ENCODE measurements at places on chromosomes 3 and 15. TPM values are rescaled to one million over a fixed set of nuclear protein-coding genes. Genes with fewer than 3 reads are reported as not detected.

- ATAC-seq = no peak
Measured at GRCh38 chr3:10527295-10528001, 22.1 kb upstream of the ATP2B2 start.

GRCh38 chr3:132637590-132637989 lies 22.0 kb downstream of the ACAD11 start:
- no peak for ATAC-seq

DNA sequence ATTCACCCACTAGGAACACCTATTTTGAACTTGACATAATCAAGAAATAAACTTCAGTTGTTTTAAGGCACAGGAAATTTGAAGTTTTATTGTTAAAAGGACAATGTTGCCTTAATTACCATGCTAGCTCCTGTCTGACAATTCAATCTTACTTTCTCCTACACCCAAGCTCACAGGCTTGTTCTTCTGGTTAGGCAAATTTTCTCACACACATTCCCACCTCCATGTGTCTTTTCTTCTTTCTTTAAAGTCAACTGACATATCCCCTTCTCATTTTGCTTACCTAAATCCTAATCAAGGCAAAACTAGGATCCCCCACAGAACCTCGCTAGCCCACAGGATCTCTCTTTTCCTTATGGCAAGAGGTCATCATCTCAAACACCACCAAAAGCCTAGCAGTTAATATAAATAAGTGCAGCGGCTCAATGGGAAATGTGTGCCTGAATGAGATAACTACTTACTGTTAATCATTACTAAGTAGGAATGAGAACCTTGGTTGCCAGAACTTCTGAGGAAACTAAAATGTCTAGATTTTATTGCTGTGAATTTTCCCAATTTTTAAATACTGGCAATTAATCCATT lies 189.3 kb downstream of the PLCH1 start:
- ATAC-seq = no peak

PRICKLE2 gene
- total RNA-seq = not detected

COX17 gene
- 65.4 TPM for total RNA-seq

PCSK6 gene
- 1.3 TPM for total RNA-seq

DNA sequence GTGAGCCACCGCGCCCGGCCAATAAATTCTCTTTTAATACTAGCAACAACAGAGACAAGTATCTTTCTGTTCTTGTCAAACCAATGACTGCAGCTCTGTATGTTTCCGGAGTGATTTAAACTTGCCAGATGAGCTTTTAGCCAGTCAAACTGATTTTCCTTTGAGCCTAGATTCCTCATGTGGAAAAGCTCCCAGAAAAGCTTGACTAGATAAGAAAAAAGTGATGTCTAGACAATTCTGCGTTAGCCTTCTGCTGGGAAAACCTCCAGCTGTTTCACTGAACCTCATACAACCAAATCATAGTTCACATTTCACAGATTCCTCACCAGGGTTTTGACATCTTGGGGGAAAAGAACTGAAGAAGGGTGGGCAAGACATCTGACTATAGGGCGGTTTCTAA lies 78.6 kb downstream of the MAGI1 start:
- ATAC-seq = no peak

DNA sequence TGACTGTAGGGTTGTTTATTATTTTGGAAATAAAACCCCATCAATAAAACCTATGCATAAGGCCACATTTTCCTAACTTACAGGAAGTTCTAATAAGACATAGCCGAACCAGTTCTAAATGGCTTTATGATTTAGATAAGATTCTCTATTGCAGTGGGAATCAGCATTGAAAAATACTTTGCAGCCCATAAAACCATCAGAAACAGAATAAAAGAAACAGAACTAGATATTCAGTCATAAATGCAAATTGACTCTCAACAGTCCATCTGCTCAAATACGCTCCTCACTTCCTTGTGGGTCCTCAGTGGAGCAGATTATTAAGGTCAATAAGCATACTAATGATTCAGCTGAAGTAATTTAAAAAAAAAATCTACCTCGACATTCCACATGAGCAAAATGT lies 8.8 kb downstream of the SATB1 start:
- ATAC-seq = no peak

DNA sequence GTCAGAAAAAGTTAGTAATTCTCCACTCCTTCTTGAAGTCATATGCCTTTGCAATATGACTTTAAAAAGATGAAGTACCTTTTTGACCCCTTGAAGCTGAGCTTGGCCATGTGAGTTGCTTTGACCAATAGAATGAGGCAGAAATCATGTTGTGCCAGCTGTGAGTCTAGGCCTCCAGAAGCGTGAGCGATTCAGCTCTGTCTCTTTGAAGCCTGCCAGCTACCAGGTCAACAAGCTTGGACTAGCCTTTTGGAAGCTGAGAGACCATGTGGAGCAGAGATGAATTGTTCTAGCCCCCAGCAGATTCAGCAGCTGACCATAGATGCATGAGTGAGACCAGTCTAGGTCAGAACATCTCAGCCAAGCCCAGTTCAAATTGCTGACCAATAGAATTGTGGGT lies 69.8 kb upstream of the EOMES start:
- ATAC-seq = no peak

- peak; percentile 61 for ATAC-seq
Measured at GRCh38 chr15:67080900-67081431, 15.6 kb downstream of the SMAD3 start.

PRTG gene
- not detected for total RNA-seq

- no peak for ATAC-seq
Measured at GRCh38 chr3:78937475-78937874, 830.3 kb downstream of the ROBO1 start.

- ATAC-seq = no peak
Measured at GRCh38 chr3:56754741-56755417, 46.9 kb downstream of the ARHGEF3 start.

CHRNA7 gene
- not detected for total RNA-seq

DNA sequence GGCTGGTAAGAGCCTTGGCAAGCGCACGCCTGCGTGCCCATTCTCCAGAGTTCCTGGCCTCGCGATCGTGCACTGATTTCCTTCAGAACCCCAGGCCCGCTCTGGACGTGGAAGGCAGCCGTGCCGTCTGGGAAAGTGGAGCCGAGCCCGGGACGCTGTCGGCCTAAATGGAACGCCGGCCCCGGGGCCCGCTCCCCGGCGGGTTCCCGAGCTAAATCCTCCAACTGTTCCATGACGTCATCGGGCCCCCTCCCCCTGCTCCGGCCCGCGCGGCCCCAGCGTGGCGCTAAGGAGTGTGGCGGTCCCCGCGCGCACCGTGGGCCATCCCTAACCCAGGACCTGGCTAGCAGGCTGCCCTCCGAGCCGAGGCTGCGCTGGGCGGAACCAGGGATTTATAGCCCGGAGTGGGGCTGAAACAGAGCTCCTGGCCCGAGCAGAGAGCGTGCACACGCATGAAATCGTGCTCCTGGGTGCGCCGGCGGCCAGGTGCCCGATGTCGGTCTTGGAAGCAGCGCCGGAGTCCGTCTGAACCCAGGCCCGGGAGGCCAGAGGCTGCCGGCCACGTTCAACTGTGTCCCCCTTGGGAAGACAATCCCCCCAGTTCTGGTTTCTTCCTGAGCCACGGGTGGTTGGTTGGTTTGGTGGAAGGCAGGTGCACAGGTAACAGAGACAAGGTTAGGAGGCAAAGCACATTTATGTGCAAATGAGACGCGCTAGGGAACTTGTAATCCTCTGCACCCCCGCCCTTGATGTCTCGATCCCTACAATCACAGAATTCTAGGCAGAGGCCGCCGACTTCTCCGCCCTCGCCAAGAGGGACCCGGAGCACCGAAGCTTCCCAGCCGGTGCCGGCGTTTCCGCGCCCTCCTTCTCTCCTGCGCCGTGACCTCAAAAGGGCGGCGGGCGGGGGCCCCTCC lies 84.9 kb upstream of the ETV5 start:
- ATAC-seq = no peak

MB21D2 gene
- 13.9 TPM for total RNA-seq

CHRNA3 gene
- not detected for total RNA-seq

DNA sequence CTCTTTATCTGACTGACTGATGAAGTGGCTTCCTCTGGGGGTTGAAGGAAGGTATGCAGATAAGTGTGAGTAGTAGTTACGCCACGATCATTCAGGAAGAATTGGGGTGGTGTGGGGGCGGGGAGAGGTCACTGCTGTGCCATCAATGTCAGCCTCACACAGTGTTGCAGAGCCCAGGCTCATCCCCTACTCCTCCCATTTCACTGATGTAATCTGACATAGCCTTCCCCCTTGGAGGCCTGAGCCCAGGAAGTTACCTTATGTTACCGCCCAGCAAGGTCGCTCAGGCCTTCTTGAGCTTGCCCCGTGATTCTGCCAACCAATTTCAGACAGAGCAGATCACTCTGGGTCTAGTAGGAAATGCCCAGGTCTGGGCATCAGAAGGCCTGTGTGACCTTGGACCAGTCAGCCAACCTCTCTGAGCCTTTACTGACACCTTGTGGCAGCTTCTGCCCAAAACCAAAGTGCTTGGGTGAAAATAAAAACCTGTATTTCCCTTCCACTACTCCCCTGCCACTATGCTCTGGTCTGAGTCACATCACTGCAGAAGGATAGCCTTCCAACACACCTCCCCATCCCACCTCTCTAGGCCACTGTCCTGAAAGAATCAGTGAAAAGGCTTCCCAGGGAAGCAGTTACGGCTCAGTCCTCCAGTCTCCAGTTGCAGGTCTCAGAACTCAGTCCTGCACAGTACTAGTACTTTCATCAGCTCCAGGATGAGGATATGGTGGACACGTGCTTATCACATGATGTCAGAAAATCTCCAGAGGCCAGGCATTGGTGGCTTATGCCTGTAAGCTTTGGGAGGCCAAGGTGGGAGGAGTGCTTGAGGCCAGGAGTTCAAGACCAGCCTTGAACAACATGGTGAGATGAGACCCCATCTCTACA lies 28.1 kb upstream of the INSYN1 start:
- ATAC-seq = peak; percentile 31

PTPRG gene
- total RNA-seq = not detected

UBAP1L gene
- total RNA-seq = 6.1 TPM

DNA sequence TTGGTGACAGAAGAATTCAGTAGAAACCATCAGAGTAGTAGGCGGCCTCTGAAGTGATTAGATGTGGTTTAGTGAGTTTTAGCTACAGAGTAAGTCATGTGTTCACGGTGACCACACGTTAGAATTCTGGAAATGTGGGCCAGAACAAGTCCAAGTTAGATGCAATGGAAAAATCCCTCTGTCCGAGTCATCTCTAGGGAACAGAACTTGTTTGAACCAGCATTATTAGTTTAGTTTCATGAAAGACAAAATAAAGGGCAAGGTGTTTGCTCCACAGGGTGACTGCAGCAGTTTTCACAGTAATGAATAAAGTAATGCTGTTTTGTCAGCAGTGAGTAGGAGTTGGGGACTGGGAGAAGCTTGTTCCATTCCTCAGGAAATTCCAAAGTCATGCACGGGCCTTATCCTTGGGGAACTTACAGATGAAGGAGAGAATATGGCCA lies 100.2 kb downstream of the CGNL1 start:
- no peak for ATAC-seq

Data from activated T-helper 17 cell treated with anti-CD3 and anti-CD28 coated beads, Interleukin-2, amount 50 U/mL, for 72 hours (primary cell).